ENCODE measurements at places on chromosomes 4 and X.

- DNase-seq, result peak; percentile 54
Observed at GRCh38 chr4:3387154-3387942, 54.4 kb upstream of the HGFAC start.

DNA sequence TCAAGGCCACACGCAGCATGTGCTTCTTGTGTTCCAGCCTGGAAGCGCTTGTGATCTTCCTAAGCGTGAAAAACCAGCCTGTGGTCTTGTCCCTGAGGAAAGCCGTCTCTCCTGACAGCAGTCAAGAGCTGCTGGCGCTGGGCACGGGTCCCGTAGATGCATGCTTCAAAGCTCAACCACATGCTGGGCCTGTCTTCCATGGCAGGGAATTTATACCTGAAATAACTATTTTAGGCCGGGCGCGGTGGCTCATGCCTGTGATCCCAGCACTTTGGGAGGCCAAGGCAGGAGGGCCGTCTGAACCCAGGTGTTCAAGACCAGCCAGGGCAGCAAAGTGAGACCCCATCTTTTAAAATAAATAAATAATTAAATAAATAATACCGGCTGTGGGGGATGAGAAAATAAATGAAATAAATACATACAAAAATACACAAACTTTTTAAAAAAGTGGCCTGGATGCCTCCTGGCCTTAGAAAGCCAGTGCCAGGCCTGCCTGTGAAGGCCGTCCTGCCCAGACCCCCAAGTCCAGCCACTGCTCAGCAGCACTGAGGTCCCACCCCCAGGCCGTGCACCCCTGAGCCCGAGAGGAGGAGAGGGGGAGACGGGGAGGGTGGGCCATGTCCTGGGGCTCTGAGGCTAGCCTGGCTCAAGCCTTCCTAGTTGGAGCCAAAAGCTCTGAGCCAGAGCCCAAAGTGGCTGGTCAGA, 10.4 kb downstream of the LRPAP1 start:
- DNase-seq, result no peak

DNA sequence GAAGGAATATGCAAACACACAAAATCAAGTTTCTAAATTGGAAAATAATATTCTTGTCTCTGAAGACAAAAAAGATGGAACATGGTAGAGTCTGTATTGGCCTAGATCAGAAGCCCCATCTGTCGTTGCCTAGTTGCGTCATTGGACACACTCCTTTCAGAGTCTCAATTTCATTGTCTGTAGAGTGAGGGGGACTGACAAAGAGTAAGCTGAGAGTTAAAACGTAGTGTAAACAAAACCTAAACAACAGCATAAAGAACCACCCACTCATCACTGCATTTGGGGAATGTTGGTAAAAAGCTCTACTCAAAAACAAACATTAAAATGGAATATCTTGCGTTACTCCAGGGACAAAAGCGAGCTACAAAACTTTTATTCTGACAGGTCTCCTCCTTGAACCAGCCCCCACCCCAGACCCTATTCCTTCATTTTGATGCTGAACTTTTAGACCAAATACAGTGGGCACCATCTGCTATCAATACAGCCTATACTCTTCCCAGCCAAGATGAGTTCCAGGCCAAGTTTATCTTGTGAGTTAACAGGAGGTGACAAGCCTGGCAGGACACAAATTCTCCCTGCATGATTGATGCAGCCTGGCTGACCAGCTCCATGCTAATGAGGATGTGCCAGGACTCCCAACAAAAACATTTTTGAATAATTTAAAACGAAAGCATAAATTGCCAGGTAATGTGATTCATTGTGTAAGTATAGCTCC, 125.2 kb downstream of the COL25A1 start:
- no peak for DNase-seq

DNA sequence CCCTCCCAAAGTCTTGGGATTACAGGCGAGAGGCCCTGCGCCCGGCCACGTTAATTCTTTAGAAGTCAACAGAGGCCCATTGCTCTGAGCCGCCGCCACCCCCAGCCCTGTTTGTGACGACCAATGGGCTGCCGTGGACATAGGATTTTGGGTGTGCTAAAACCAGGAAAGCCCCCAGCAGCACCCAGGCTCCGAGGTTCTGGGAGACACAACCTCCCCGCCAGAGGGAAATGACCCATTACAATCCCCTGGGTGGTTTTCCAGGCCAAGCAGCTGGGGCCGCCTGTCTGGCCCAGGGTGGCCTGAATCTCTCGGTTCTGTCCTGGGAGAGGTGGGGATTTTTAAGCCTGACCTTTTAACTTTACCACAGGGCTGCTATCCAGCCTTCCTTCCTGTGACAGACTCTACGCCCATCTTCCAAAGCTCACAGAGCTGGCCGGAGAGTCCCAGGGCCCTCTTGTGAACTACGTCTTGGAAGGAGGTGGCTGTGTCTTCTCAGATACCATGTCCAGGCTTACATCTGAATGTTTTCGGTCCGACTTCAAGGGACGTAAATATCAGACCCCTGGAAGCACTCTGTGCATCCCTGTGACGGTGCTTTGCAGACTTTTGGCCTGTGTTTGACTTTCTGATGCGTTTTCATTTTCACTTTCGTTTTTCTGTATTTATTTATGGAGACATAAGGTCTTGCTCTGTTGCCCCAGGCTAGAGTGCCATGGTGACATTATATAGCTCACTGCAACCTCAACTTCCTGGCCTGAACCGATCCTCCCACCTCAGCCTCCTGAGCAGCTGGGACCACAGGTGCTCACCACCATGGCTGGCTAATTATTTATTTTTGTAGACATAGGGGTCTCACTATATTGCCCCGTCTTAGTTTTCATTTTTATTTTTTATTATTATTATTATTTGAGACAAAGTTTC, 36.0 kb downstream of the P2RY8 start:
- DNase-seq, result no peak

- DNase-seq, result no peak
Observed at GRCh38 chrX:43277879-43278278, 378.2 kb upstream of the MAOA start.

DNA sequence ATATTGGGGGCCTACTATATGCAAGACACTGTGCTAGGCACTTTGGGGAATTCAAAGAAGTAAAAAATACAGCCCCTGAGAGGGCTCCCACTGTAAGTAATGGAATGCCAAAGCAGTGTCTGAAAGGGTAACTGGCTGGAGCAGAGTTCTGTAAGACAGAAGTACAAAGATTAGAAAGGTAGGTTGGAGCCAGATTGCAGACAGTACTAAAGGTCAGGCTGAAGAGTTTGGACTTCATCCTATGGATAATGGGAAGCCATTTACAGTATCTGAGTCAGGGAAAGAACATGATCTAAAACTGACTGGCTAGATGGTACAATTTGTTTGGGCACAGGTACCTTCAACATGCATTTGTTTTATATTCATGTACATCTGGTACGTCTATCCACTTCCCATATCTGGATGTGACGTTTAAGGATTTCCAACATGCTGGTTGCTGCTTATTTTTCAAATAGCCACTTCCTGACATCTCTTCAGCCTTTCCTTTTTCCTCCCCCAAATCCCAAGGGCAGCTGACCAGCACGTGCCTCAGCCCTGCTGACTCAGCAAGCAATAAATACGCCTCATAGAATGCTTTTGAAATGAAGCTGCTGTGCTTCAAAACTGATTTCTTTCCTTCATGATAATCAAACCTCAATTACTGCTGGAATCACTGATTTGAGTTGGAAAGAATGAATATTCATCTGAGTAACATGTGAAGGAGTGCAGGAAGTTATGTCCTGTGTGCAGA, 9.5 kb downstream of the ENOX2 start:
- DNase-seq, result no peak

- peak; percentile 4 for DNase-seq
Observed at GRCh38 chr4:146458594-146458993, 63.1 kb downstream of the SLC10A7 start.

- DNase-seq, result no peak
Observed at GRCh38 chrX:109826954-109827708, 94.1 kb upstream of the ACSL4 start.

DNA sequence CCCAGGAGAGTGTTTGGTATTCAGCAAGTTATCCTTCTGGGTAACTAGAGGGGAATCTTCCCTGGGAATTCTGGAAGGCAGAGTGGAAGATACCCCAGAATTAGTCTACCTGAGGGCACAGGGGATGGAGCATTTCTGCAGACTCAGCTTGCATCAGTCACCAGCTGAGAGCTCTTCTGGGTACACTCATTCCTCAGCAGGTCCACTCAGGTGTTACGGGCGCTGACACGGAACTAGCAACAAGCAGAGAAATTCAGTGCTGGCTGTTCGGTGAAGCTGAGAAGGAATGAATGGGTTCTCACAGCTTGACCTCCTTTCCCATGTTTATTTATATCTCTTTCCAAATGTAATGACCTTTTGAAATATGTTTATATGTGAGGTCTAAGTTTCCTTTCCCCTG, 106.0 kb upstream of the PNPLA4 start:
- DNase-seq, result no peak

DNA sequence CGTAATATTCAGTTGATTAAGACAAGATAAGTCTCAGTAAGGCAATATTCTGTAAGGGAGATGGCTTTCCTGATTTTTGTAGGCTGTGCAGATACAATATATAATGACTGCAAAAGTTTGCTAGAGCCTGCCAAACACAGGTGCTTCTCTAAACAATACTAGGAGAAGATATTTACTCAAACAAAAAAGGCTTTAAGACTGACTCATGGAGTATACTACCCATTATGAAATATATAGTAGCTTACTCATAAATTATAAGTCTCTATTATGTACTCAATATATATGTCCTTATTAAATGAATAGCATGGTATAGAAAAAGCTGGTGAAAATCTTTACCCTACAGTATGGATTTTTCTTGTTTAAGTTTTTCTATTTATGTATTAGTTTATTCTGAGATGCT, 93.2 kb upstream of the IL15 start:
- DNase-seq, result no peak

DNA sequence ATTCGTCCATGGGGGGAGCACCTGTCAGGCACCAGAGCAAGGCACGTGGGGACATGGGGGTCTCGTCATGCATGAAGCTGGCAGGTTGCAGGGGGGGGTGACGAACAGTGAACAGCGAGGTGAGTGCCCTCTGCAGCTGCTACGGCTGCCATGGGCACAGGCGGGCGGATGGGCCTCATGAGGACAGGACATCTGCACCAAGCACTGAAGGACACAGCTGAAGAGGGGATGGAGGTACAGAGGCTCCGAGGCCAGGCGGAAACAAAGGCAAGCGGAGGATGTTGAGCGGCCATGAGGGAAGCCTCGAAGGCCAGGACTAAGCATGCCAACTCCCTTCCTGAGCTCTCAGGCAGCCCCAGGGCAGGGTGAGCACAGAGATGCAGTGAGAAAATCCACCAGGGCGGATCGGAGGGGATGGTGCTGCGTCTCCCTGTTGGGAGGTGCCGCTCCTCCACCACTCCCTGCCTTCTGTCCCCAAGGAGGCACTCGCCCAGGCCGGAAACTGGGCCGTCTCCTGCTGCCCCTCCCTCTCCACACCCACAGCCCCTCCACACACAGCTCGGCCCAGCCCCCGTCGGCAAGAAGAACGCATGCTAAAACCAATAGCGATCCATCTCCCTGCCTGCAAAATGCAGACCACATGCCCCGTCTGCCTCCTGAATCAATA, 24.6 kb downstream of the ABLIM2 start:
- no peak for DNase-seq

GRCh38 chrX:10545882-10546281, 74.5 kb downstream of the MID1 start:
- no peak for DNase-seq

GRCh38 chr4:165909947-165910346, 36.9 kb downstream of the TLL1 start:
- no peak for DNase-seq

DNA sequence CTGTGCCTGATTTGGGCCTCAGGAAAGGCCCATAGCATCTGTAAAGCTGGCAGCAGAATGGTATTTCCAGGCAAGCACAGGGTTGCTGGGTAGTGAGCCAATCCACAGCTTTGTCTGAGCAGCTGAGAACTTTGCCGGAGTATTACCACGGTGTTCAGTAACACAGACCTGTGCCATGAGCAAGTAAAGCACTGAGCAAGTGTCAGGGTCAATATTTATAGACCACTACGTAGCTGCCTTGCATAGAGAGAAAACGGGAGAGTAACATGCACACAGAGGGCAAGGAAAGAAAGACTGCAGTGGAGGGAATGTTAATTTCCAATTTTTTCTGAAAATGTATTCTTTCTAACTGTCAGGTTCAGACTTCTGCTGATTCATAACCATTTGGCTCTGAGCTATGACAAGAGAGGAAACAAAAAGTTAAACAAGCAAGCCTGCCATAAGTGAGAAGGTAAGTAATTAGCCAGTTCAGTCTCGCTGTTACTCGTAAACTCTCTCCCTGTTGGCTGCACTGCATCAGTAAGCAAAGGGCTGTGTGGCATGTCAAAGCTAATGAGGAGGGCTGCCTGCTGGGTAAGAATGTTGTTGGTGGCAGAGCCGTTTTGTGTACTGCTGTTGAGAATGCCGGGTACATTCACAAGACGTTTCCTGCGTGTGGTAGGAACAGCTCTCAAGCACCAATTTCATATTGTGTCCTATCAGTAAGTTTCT, 238.1 kb downstream of the BMPR1B start:
- no peak for DNase-seq

GRCh38 chrX:15988661-15989603, 134.3 kb upstream of the AP1S2 start:
- DNase-seq, result no peak

GRCh38 chr4:129240816-129241215, 144.9 kb downstream of the C4orf33 start:
- no peak for DNase-seq

- no peak for DNase-seq
Observed at GRCh38 chr4:14446311-14446710, 556.0 kb upstream of the CPEB2 start.

DNA sequence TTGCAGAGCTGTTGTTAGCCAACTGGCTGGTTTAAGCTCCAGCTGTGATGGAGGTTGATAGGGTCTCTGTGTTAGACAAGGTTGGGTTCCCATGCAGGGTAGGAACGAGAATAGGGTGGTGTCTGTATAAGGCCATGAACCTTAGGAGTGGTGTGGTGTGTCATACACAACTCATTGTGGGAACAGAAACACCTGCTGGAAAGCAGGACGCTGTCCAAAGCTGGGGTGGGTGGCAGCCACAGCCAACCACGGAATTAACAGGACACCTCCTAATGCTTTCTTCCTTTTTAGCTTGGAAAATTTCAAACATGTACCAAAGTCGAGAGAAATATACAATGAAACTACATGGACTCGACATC, 94.4 kb downstream of the ARHGAP10 start:
- no peak for DNase-seq

DNA sequence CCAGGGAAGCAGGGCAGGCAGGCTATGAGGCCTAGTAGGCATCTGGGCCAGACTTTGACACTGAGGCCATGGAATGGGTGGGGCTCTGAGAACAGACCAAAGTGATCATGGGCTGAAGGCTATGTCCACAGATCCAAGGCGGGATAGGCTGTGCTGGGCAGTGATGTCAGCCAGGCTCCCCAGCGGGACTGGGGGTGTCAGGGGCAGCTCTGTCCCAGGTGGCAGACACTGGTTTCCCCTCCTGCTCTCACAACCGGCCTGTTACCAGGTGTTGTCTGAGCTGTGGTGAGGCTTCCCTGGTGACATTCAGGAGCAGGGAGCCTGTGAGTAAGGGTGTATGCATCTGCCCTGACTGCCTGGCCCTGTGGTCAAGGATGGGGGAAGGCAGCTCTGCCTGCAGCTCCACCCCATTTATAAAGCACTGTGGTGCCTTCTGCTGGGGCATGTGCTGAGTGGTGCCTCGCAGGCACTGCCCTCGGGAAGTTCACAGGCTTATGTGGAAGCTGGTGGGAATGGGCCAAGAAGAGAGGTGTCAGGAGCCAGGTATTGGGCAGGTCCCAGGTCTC, 2.9 kb downstream of the IL9R start:
- DNase-seq, result no peak
